ENCODE measurements at places on chromosomes 2 and 18.

DNA sequence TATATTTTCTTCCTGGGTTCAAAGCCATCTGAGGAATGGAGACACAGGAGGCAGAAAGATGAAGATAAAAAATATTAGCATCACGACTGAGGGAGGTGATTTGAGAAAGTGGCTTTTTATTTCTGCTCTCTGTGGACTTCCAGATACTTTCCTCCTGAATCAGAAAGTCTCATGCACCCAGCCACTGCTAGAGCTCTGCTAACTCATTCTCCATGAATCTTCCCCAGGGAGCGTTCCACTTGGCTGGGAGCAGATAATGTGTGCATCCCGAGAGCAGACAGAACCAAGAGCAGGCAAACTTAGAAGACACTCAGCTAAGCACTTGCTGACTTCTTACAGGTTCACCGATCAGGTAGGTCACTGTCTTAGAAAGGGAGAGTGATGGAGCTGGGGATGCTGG lies 264.1 kb upstream of the THUMPD2 start:
- no peak for DNase-seq

GRCh38 chr2:229297247-229297646 lies 26.2 kb upstream of the PID1 start:
- no peak for DNase-seq

DNA sequence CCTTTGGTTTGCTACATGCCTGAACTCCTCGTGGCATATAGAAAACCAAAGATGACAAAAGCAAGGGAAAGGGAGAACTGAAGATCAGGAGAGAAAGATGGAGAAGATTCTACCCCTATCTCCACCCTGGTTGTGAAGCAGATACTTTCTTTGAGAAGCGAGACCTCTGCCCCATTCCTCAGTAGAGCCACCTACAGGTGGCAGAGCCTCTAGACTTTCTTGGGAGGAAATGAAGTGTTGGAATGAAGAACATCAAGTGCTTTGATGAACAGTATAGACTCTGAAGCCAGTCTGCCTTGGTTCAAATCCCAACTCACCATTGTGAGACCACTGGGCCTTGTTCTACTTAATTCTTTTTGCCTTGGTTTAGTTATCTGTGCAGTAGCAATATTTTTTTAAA lies 348.8 kb upstream of the ETAA1 start:
- DNase-seq = no peak

DNA sequence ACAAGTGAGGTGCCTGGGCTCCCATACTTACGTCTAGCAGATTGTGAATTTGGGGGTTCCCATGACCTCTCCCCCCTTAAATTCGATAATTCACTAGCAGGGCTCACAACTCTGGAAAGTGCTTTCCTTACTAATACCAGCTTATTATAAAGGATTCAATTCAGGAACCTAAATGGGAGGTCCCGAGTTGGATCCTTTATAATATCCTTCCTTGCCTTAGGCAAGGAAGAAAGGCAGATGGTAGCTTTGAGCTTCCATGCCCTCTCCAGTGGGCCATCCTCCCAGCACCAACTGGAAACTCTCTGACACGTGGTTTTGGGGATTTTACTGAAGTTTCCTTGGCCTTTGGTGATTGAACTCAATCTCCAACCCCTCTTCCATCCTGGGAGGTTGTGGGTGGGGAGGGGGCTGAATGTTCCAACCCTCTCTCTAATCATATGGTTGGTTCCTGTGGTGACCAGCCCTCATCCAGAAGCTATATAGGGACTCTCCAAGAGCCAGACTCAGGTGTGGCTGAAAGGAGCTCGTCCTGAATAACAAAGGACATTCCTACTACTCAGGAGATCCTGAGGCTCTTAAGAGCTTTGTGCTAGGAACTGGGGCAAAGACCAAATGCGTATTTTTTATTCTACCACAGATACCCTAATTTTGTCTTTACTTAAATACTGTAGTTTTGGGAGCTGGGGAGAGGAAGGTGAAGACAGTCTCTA lies 62.2 kb downstream of the HAUS1 start:
- DNase-seq = no peak
